SK-N-SH (cell line): ENCODE measurements at places on chromosomes 4 and X. TPM values are rescaled to one million over a fixed set of nuclear protein-coding genes. Genes with fewer than 3 reads are reported as not detected.

The PAGE4 gene
- not detected in 2 replicates for polyA plus RNA-seq

The FAM241A gene
- 0.28 and 0.44 TPM in 2 replicates for polyA plus RNA-seq

The ASB11 gene
- not detected in 2 replicates for polyA plus RNA-seq

The FAT1 gene
- polyA plus RNA-seq: 32.2 and 41.3 TPM in 2 replicates

The COL4A6 gene
- polyA plus RNA-seq: not detected in 2 replicates

The MGAT4D gene
- polyA plus RNA-seq: not detected in 2 replicates

The F8 gene
- 2.5 and 4.2 TPM in 2 replicates for polyA plus RNA-seq

The CLGN gene
- polyA plus RNA-seq: 0.72 and 0.80 TPM in 2 replicates

The ZNF81 gene
- polyA plus RNA-seq: 3.5 and 6.0 TPM in 2 replicates

The XAGE1A gene
- polyA plus RNA-seq: 16.0 and 76.7 TPM in 2 replicates

The KIAA1210 gene
- polyA plus RNA-seq: not detected in 2 replicates

The DCAF8L1 gene
- polyA plus RNA-seq: 0.03 and 0.10 TPM in 2 replicates

DNA sequence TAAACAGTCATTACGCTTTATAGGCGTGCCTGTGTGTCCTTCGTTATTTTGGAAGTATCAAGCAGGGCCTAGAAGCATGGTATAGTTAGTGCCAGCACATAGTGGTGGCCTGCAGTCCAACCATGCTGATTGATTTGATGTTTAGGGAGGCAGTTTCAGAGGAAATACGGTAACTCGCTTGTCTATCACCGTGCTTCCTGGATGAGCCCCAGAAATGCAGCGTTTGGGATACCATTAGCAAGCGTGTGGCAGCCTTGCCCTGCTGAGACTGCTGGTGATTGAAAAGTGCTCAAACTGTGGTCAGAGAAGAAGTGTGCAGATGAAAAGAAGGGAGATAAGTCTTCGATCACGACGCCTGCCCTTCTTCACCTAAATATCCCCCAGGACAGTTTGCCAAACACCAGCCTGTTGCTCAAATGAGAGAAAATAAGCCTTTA lies 158.4 kb downstream of the CHIC2 start:
- peak; percentile 41 for DNase-seq

GRCh38 chr4:186878203-186878776 lies 154.6 kb upstream of the FAT1 start:
- no peak for DNase-seq

DNA sequence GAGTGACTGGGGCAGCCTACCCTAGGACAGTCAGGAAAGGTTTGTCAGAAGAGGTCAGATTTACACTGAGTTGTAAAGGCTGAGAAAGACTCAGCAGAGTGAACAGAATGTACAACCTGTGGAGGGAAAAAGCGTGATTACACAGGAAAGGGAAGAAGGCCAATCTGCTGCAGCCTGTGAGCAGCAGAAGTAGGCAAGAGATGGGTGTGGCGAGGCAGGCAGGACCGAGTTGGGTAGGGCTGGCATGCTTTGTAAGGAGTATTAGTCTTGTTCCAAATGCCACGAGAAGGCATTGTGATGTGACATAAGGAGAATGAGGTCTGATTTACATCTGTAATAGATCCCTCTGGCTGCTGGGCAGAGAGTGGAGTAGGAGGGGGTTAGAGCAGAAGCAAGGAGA lies 12.6 kb downstream of the SGMS2 start:
- DNase-seq: no peak

DNA sequence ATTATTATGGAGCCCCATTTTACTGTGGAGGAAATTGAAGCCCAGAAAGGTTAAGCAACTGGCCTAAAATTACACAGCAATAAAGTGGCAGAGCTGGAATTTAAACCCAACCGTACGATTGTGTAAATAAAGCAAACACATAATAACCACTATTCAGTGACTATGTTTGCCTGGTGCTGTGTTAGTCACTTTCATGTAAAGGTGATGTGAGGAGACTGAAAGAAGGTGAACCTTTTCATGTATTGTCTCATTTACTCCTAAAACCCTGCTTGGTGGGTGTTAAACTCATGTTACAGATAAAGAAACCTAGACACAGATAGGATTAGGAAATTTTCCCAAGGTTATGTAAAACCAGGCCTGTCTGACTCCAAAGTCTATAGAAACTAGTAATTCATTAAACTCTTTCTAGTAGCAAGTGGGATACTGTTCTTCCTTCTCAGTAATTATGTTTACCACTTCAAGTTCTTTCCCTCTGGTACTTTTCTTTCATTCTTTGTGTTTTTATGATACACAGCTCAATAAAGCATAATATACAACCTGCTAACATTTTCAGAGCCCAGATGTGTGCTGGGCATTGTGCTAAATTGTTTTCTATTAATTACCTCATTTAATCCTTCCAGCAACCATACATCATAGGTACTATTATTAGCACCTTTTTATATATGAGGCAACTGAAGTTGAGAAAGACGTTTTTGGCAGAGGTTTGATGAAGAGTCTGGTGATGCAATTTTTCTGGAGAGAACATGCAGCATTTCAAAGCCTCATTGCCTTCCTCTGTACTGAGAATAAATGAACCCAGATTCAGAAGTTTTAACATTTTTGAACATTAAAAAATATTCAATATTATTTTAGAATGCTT lies 202.7 kb downstream of the SPRY1 start:
- DNase-seq: no peak

DNA sequence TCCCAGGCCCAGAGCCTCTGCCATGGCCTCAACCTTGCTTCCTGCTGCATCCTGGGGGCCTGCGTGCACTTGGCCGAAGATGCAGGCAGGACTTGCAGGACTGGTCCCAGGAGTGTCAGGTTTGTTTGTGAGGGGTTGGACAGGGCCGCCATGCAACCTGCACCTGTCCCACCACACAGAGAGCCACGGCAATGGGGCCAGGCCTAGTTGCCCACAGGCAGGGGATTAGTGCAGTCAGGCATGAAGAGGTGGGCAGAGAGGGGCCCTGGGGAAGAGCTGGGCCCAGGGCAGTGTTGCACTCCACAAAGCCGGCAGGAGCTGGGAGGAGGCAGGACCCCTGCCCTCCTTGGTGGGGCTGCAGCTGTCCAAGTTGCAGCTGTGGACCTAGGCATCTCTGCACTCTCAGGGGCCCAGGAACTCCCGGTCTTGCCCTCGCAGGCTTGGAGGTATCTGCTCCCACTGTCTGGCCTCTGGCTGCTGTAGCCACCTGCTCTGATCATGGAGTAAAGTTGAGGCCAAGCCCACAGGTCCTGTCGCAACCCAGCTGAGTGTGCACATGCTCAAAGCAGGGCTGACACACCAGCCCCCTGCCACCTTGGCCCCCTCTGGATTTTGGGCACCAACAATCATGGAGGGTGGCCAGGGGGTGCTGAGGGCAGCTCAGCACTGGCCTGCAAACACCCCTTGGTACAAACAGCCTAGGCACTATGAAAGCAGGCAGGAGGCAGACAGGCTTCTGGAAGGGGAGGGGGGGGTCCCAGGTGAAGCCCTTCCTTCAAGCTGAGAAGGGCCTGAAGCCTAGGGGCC lies 190.4 kb upstream of the PCDH10 start:
- DNase-seq: no peak

DNA sequence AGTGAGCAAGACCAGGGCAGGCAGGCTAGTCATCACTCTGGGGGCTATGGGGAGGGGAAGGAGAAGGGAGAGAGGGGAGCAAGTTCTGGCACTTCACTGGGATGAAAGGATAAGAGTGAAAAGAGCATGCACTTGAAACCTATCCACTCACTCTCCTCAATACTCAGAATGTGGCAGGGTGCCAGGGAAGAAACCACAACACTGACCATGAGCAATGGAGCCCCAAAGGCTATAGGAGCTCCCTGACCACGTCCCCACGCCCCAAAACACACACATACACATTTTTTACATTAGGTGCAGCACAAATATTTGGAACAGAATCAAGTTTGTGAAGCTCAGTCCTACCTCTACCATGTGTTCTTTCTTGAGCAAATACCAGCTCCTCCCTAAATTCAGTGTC lies 132.2 kb downstream of the IDS start:
- no peak for DNase-seq

DNA sequence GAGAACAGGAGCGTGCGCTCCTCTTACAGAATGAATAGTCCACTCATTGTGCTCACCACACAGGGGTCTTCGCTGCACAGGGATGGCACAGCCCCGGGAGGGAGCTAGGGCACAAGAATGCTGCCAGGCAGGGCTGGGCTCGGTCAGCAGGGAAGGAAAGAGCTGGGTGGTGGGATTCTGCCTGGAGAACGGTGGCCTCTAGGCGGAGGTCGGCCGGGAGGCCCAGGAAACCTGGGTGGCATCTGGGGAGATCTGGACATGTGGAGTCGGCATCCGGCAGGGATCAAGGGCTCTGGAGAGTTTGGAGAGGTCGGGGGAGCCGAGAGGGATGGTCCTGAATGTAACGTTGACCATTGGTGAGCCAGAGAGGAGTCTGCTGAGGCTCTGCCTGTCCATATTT lies 46.5 kb upstream of the PSAPL1 start:
- DNase-seq: no peak

DNA sequence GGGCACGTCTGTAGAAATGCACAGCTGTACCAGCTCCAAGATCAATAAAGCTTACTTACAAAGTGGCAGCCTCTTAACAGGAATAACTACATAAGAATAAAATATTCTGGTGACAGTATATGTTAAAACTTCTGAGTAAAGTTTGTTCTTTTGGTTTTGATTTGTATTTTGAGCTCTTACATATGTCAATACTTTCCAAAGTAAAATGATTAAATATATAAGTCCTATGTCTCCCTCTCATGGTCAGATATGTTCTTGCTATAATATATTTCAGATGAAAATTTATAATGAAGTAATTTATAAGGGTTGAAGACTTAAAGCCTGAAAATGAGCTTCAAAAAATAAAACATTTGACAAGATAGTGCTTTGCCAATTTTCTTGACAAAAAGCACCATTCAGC lies 254.4 kb downstream of the NPFFR2 start:
- DNase-seq: peak; percentile 1

- DNase-seq: no peak
Measured at GRCh38 chr4:127355743-127356142, 277.0 kb upstream of the INTU start.

GRCh38 chr4:150581056-150581605 lies 820 bp upstream of the MAB21L2 start:
- no peak for DNase-seq

DNA sequence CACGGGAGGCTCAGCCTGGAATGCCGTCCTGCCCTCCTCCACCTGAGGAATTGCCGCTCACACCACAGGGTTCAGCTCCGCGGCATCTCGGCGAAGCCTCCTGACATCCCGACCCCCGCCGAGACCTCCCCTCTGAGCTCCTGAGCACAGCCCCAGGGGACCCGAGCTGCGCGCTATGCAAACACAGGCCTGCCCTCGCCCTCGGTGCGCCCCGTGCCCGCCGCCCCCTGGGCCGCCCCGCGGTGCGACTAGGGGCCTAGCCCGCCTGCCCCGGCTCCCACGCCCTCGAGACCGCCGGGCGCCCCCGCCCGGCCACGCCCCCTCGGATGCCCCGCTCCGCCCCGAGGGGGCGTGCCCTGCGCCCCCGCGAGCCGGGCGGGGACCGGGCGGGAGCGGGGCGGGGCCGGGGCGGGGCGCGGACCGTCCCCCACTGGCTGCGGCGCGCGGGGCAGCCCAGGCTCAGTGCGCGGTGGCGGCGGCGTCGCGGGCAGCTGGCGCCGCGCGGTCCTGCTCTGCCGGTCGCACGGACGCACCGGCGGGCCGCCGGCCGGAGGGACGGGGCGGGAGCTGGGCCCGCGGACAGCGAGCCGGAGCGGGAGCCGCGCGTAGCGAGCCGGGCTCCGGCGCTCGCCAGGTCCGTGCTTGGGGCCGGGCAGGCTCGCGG lies at the start of gene FGFR3:
Gene FGFR3 (plus strand): TSS at position 462 of the 664 bp plus-strand sequence. CDS start 642 bp downstream, outside the sequence.
- DNase-seq: peak; percentile 99

DNA sequence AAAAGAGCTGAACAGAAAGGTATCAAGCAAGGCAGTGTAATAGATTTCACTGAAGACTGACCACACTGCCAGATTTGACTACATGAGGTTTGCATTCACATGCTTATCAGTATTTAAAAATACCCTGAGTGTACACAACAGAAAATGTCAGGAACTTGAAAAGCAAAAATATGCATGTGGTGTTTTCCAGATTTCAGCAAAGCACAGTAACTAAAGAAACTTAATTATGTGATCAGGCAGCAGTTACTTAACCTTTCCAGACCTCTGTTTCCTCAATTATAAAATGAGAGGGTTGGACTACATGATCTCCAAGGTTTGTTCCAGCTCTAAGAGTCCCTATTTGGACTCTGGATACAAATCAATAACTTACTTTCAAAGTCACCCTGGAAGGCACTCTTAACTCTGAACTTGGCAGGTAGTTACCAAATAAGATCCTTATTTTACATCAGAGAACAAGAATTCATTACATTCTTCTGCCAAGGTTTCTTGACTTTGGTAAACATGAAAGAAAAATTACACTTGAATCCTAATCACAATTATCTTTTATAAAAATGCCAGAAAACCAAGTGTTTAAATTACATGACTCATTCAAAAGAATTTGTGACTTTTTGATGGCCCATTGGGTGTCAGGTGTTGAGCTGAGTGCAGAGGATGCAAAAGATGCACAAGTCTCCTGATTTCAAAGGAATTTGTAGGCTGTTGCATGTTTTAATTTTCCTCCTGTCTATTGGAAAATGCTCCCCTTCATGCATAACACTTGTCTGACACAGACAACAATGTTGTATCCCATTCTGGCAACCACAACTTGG lies 241.6 kb downstream of the MGST2 start:
- no peak for DNase-seq

GRCh38 chrX:33385546-33385945 lies 174.2 kb upstream of the DMD start:
- no peak for DNase-seq

- no peak for DNase-seq
Measured at GRCh38 chrX:19627081-19627480, 111.8 kb upstream of the MAP3K15 start.

DNA sequence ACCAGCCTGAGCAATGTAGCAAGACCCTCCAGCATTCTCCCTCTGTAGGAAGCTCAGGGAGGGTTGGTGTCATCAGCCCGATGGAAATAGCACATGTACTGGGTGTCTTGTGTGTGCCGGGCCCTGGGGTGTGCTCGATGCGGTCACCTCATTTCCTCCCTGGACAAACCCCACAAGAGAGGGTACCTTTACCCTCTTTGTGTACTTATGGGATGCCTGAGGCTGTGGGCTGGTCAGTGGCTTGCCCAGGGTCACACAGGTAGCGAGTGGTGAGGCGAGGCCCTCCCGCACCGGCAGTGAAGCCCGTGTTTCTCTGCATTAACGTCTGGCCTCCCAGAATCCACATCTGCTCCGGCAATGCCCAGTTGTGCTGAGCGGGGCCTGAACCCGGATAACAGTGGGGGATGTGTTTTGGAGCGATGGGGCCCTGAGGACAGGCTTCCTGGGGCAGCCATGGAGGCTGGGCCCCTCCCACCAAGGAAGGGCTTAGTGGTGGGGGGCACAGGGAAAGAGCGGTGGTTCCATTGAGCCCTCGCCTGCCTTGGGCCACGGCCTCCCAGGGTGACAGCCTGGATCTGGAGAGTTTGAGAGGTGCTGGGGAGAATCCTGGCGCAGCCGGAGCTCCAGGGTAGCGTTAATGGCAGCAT lies 8.1 kb downstream of the PSAPL1 start:
- DNase-seq: peak; percentile 7

- DNase-seq: no peak
Measured at GRCh38 chr4:90824266-90825150, 697.3 kb downstream of the CCSER1 start.

DNA sequence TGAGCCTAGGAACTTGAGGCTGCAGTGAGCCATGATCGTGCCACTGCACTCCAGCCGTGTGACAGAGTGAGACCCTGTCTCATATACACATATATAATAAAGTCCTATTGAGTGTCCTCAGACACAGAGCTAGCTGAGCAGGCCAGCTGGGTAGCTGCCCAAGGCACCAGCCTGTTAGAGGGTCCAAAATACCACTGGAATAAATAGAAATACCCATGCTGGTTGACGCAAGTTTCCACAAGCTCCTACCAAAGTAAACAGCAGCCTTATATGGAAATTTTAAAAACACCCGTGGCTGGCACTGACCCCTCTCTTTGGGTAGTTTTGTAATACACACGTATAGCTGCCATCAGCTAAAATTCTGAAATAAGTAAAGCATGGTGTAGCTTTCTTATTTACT lies 348.6 kb downstream of the BCOR start:
- no peak for DNase-seq
